ENCODE measurements at places on chromosomes 4 and X. TPM values are rescaled to one million over a fixed set of nuclear protein-coding genes. Genes with fewer than 3 reads are reported as not detected.

DNA sequence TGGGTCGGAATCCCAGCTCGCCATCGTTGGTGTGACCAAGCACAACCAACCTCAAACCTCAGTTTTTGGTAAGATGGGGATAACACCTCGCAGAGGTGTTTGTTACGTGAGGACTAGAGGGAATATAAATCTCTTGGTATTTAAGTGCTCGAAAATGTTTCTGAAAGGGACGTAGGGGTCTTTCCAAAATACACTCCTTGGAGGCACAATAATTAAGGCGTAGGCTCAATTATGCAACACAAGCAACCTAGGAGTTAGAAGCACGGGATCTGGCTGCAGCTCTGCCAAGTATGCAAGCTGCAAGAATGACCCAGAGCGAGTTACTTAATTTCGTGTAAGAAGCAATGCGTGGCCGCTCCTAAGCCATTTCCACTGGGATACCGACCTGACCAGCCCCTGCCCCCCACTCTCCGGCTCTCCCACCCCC, 552 bp downstream of the ADH5 start:
- DNase-seq, result peak; percentile 62

DUSP21 gene
- not detected for polyA plus RNA-seq

DNA sequence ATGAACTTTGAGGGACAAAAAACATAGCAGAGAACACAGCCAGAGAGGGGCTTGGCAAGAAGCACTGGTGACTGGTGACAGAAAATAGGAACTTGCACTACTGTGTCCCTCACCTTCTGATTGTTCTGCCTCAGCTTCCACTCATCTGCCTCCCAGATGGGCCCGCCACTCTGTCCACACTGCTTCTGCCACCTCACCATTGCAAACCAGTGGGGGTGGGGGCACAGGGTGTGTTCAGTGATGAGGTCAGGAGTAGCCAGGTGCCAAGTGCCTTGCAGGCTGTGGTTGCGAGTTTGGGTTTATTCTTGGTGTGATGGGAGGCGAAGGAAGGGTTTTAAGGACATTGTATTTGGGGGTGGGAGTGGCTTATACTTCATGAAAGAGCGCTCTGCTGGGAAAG, 9.1 kb upstream of the UBA1 start:
- DNase-seq, result no peak

DNA sequence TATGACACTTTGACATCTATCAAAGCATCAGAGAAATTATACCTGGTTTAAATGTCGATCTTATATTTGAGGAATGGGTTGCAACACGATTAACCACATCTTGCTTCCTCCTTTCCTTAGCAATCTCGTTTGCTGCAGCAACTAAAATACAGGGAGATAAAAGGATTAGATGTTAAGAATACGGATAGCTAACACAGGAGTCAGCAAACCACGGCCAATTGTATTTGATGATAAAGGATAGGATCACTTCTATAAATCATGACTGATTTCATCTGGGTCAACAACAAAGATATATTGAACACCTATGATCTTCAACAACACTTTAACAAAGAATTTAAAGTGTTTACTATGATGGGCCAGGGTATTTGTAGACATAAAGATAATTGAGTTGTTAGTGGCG, 5.0 kb downstream of the MAP7D3 start:
- no peak for DNase-seq

KLHL4 gene
- 9.4 TPM for polyA plus RNA-seq

- no peak for DNase-seq
Observed at GRCh38 chr4:17132226-17132625, 233.8 kb upstream of the LDB2 start.

- DNase-seq, result no peak
Observed at GRCh38 chr4:182385897-182386296, 142.7 kb downstream of the TENM3 start.

GRCh38 chr4:48008021-48008596, 8.4 kb downstream of the CNGA1 start:
- no peak for DNase-seq

GRCh38 chr4:48752246-48752645, 27.8 kb downstream of the FRYL start:
- DNase-seq, result no peak

ITM2A gene
- 526 TPM for polyA plus RNA-seq

- no peak for DNase-seq
Observed at GRCh38 chr4:69848028-69848427, 11.9 kb downstream of the SULT1E1 start.

DNA sequence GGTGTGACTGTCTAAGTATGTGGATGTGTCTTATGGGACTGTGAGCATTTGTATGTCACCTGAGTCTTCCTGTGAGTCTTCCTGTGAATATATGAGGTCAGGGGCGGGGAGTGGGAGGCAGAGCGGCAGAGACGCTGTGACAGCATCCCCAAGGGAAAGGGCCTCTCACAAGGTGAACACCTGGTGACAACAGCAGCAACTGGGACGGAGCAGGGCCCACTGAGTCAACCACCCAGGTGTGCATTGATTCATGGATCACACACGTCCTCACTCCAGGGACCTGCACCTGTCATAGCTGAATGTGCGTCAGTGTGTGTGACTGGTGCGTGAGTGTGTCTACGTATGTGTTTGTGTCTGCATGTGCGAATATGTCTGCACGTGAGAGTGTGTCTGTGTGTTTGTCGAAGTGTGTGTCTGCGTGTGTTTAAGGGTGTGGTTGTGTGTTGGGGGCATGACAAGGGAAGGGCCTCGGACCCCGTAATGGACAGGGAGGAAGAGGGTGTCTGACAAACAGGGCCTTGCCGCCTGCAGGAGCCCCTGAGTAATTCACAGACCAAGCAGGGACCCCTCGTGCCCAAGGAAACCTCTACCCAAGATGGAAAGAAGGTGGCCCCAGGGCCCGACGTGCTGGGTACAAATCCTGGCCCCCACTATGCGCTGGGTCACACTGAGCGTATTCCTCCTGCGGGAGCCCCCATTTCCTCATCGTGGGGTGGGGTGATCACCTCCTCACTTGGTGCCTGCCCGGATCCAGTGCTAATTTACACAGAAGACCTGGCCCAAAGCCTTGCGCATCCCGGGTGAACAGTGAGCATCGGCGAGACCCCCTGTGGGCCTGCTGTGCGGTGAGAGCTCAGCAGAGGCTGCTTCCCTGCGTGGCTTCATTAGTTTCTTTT, 76.7 kb downstream of the ABLIM2 start:
- no peak for DNase-seq

GRCh38 chrX:679291-679979, 48.8 kb downstream of the SHOX start:
- DNase-seq, result no peak

- DNase-seq, result no peak
Observed at GRCh38 chr4:20384456-20384855, 132.8 kb downstream of the SLIT2 start.

LPAR4 gene
- polyA plus RNA-seq, result 39.1 TPM

NELFA gene
- polyA plus RNA-seq, result 28.3 TPM

DNA sequence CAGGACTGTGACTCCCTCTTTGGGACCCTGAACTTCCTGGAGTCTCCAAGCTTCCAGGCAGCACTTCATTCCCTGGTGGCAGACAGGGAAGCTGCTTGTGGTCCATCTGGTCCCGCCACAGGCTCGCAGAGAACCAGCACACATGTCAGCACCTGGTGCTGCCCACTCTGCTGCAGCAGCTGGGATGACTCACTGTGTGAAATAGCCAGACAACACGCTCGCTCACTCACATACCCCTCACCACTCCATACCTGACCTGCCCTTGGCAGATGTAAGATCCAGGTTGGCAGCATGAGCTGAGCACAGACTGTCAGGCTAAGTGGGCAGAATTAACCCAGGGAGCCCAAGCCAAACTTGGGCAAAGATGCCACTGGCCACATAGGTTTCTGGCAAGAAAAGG, 613.5 kb downstream of the PCDH18 start:
- no peak for DNase-seq

DNA sequence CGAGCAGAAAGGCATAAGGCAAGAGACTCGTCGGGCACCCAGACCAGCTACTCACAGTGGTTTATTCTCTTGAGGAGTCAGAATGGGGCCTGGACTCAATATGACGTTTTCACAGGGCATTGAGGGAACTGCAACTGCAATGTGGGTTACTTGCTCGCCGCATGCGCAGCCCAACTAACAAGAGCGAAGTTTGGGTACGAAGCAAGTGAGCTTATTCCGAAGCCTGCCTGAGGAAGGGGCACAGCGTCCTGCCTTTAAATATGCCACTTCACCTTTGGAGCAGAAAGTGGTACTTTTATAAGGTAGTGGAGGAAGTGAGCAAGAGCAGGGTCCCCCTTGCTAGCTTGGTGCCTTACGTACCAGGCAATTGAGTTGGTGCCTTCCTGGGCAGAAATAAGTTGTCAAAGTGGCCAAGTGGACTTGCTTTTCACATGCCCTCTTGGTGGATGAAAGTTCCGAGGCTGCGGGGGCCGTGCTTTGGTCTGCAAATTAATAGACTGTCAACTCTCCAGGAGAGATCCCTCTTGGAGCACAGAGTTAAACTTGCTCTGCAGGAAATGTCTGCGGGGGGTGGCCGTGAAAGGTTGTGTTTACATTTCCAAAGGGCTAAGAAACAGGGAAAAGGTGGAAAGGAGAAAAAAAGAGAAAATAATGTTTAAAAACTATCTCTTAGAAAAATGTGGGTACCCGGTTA, 480.4 kb downstream of the TRIML1 start:
- no peak for DNase-seq

DNA sequence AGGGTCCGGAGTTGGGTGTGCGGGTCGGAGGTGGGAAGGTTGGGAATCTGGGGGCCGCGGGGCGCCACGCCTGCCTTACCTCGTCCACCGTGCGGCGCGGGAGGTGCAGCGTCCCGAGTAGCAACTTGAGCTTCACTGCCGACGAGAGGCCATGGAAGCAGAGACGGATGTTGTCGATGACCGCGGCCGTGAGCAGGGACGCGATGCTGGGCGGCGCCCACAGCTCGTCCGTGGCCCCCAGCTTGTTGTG, 178 bp downstream of the NELFA start:
- no peak for DNase-seq

DNA sequence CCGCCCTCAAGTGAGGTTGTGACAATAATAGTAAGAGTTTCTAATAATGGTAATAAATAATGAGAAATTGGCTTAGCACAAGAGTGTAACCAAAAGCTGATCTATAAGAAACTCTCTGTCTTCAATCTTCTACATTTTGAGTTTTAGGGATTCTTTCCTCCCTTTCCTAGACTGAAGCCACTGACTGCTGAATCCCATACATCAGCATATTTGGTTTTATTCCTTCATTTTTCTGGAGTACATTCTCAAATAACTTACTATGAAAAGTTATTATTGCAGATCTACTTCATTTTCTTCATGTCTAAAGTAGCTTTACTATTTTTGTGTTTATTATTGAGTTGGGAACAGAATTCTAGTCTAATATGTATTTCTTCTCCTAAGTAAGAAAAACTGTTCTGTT, 49.9 kb upstream of the ADAD1 start:
- DNase-seq, result no peak

IDS gene
- polyA plus RNA-seq, result 27.5 TPM

GRCh38 chrX:141279476-141279875, 37.2 kb upstream of the SPANXC start:
- no peak for DNase-seq

CXXC4 gene
- 2.6 TPM for polyA plus RNA-seq

GRCh38 chr4:15878011-15878410, 60.5 kb downstream of the FGFBP1 start:
- DNase-seq, result no peak

DNA sequence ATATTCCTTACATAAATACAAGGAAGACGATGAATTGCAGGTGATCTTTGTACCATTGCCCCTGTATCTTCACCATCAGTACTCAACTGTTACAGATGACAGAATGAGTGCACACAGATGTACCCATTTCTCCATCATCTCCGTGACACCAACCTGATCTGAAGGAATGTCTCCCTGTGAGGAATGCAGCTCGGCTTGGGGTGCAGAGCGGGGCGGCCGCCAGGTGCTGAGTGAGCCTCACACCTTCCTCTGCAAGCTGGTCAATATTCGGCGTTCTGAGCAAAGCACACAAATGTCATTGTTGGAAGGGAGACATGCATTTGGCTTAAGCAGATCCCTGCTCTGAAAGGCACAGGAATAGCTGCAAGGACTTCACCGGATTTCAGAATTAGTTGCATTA, 7.4 kb downstream of the ARSD start:
- DNase-seq, result no peak

SASH3 gene
- polyA plus RNA-seq, result 3.1 TPM

DNA sequence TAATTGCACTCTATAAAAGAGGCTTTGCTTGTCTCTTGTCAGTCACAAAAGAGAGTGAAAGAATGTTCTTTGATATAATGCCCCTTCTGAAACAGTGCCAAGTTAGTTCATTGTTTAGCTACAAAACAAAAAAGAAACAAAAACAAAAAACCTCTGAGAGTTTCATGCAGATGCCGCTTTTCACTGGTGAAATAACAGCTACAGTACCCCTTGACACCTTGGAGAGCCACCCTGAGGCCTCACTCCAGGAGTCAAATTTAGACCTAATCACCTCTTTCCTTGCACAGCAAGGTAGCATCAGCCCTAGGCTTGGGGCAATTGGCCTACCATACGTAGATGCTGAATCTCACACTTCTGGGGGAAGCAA, 185.2 kb downstream of the UNC5C start:
- no peak for DNase-seq

GRCh38 chr4:139576219-139576618, 20.2 kb upstream of the SETD7 start:
- no peak for DNase-seq

UGT2B17 gene
- polyA plus RNA-seq, result not detected

DNA sequence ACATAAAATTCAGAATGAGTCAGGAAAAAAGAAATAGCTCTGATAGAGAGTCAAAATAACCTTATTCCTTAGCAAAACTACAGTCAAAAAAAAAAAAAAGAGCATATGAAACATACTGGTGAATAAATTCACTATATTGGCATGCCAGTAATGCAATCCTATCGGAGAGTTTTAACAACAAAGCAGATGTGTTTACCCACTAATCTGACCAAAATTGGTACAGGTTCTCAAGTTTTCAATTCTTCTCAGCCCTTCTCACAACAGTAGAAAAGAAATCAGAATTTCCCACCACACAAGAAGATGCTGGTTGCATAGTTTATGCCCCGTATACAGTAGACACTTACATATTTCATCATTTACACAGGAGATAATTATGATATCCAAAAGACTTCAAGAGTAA, 59.4 kb downstream of the LCORL start:
- no peak for DNase-seq

GRCh38 chrX:154436374-154436982, 476 bp upstream of the GDI1 start:
- DNase-seq, result no peak

GAGE12H gene
- polyA plus RNA-seq, result not detected

GRCh38 chr4:8274765-8275547, 5.4 kb downstream of the HTRA3 start:
- peak; percentile 91 for DNase-seq

DNA sequence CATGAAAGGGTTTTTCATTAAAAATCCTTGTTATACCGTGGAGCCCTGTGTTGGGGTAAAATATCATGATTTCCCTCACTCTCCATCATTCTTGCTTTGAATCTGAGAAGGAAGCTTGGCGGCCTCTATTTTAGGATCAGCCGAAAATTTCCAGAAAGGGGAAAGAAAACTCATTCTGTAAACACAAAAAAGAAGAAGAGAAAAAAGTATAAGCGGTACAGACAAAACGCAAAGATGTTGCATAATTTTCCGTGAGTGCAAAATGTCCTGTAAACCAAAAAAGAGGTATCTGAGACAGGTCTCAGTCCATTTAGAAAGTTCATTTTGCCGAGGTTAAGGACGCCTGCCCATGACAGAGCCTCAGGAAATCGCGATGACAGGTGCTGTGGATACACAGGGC, 5.3 kb downstream of the CSF2RA start:
- no peak for DNase-seq

Measured in hindlimb muscle (tissue), 1 donor.